ENCODE measurements at places on chromosomes 7 and 10. TPM values are rescaled to one million over a fixed set of nuclear protein-coding genes. Genes with fewer than 3 reads are reported as not detected.

The PLCE1 gene
- total RNA-seq, result 2.5 TPM

- peaks cover 39% of the 10 kb centered on the region for H3K27me3 ChIP-seq
- H3K36me3 ChIP-seq, result no peaks in the 10 kb centered on the region
- H3K27ac ChIP-seq, result no peak overlapping the region
- no peak for DNase-seq
- no peaks in the 10 kb centered on the region for H3K4me1 ChIP-seq
- H3K4me3 ChIP-seq, result no peak overlapping the region
Observed at GRCh38 chr10:77311186-77311585, 326.4 kb downstream of the KCNMA1 start.

The SFRP4 gene
- total RNA-seq, result 0.25 TPM

The CAMK1D gene
- 9.6 TPM for total RNA-seq

- H3K4me3 ChIP-seq, result no peak overlapping the region
- H3K27ac ChIP-seq, result no peak overlapping the region
- no peak for DNase-seq
- peaks cover 7% of the 10 kb centered on the region for H3K4me1 ChIP-seq
- H3K27me3 ChIP-seq, result no peaks in the 10 kb centered on the region
Observed at GRCh38 chr7:135240441-135240840, 6.8 kb downstream of the STRA8 start.

GRCh38 chr10:79105818-79106217 is 37.1 kb downstream of the ZMIZ1 start:
- no peak for DNase-seq
- H3K4me3 ChIP-seq, result no peak overlapping the region
- peaks cover 23% of the 10 kb centered on the region for H3K4me1 ChIP-seq
- 0 out of 2 replicates have a peak, but pooled peaks cover 3% of the 10 kb centered on the region for H3K36me3 ChIP-seq

DNA sequence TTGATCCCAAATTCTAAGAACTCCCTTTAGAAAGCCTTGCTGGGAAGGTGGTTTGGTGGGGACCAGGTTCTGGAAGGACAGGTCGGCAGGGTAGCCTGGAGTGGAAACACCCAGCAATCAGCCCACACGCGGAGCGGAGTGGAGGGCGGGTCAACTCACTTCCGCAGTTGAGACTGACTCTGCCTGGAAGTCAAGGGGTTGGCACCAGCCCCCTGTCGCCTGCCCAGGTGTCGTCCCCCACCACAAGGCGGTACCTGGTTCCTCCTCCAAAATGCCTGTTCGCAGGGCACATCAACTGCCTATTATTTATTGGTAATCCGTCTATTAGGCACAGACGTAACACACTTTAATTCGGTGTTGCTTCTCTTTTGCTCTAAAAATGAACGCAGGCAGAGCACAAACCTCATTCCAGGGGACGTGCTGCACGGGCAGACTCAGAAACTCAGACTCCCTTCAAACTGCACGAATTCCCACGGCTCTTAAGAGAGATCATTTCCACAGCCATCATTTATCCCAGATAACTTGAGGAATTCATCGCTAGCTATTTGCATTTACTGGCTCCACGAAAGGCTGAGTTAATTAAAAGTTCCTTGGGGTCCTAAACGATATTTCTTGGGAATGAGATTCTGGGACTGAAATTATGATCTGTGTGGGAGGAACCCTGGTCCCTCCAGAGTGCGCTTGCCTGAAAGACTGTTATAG is 248.2 kb upstream of the PPP2R2D start:
- H3K36me3 ChIP-seq, result no peaks in the 10 kb centered on the region
- no peak for DNase-seq
- H3K4me1 ChIP-seq, result no peaks in the 10 kb centered on the region
- H3K27ac ChIP-seq, result no peak overlapping the region

GRCh38 chr7:34224281-34224680 is 318.9 kb downstream of the BMPER start:
- H3K36me3 ChIP-seq, result no peaks in the 10 kb centered on the region
- no peak overlapping the region for H3K4me3 ChIP-seq

DNA sequence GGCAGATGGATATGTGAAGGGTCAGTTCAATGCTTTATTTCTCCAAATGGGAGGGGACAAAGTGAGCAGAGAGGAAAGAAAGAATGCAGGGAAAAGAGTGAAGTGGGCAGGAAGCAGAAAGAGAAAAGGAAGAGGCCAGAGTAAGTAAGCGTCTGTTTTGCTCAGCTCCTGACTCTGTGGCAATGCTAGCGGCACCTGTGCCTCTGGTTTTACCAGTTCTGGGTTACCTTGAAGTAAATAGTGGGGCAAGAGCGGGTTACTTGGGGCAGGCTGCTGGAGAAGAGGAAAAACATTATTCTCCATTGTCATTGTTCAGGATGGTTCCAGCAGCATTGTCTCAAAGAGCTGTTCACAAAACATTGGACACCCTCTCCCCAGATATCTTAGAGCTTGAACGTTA is 1.9 kb downstream of the TAS2R40 start:
- DNase-seq, result no peak
- no peak overlapping the region for H3K27ac ChIP-seq
- peaks cover 5% of the 10 kb centered on the region for H3K27me3 ChIP-seq
- H3K4me3 ChIP-seq, result no peak overlapping the region

DNA sequence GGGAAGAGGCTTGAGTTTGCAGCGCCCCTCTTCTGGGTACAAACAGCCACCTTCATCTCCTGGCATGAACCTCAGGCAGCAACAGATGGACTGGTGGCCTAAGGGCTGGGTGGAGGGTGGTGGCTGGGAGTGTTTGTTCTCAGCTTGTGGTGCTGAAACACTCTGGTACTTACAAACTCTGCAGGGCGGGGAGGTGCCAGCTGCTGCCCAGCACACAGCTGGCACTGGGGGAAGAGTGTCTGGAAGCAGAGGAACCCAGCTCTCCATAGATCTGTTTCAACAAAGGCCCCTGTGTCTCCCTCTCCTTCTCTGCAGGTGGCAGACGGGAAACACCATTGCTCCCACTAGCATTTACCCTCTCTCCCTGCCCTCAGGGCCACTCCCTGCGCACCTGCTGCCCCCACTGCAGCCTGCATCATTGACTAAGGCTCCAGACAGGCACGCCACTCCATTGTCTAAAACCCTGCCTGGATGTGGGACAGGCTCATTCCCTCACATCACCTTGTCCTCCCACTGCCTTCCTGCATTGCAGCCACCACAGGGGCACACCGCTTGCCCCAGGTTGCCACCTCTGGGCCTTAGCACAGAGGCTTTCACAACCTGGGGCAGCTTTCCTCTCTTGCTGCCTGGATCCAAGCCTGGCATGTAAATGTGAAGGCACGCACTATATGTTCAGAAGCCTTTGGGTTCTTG is 6.5 kb downstream of the ARHGAP22 start:
- H3K4me1 ChIP-seq, result no peaks in the 10 kb centered on the region
- DNase-seq, result no peak
- no peak overlapping the region for H3K27ac ChIP-seq

The TMEM225B gene
- 3.1 TPM for total RNA-seq

DNA sequence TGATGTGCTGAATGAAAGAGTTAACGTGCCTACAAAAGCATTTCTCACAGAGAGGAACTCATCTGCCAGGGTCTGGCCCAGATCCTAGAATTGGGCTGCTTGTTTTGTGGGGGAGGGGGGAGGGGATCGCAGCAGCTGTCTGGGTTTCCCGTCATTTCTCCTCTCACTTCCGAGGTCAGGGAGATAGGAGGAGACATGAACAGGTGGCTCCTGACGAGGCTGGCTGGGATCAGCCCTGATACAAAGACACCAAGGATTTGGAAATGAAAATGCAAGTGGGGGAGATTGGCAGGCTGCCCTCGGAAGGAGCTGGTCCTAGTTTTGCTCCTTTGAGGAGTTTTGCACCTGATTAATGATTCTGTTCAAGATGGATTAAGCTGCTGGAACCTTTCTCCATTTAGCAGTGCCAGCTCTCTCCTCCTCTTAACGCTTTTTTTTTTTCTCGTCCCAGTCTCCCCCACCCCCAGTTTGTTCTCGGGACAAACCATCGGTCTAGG is 86.8 kb upstream of the KMT2C start:
- DNase-seq, result no peak
- no peak overlapping the region for H3K27ac ChIP-seq
- H3K36me3 ChIP-seq, result no peaks in the 10 kb centered on the region
- no peak overlapping the region for H3K4me3 ChIP-seq
- peaks cover 5% of the 10 kb centered on the region for H3K4me1 ChIP-seq

GRCh38 chr10:593016-593415 is 96.5 kb downstream of the DIP2C start:
- H3K27ac ChIP-seq, result no peak overlapping the region
- H3K36me3 ChIP-seq, result no peaks in the 10 kb centered on the region
- H3K4me1 ChIP-seq, result peaks cover 8% of the 10 kb centered on the region
- H3K4me3 ChIP-seq, result no peak overlapping the region
- DNase-seq, result no peak
- no peaks in the 10 kb centered on the region for H3K27me3 ChIP-seq

- no peaks in the 10 kb centered on the region for H3K27me3 ChIP-seq
- peaks cover 17% of the 10 kb centered on the region for H3K4me1 ChIP-seq
- H3K27ac ChIP-seq, result no peak overlapping the region
- DNase-seq, result no peak
- no peak overlapping the region for H3K4me3 ChIP-seq
- H3K36me3 ChIP-seq, result peaks cover 23% of the 10 kb centered on the region
Observed at GRCh38 chr7:42913591-42913990, 1.7 kb upstream of the C7orf25 start.

DNA sequence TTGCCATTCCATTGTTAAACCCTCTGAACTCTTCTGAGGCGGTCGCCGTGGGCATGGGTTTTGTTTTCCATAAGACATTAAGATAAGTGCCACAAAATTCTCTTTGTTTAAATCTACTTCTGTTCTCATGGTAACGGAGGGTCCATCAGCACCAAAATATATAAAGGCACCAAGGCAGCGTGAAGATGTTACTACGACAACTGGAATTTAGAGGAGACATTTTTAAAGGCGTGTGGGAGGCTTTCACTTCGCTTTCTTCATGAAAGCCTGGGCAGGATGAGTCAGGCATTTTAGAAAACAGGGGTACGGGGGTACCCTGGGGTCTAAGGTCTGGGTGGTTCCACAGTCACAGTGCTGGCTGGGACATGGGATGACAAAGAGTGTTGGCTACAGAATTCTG is 34.0 kb downstream of the SMKR1 start:
- H3K4me3 ChIP-seq, result no peak overlapping the region
- H3K27me3 ChIP-seq, result no peaks in the 10 kb centered on the region
- DNase-seq, result no peak
- peaks cover 10% of the 10 kb centered on the region for H3K4me1 ChIP-seq
- H3K27ac ChIP-seq, result no peak overlapping the region
- no peaks in the 10 kb centered on the region for H3K36me3 ChIP-seq

DNA sequence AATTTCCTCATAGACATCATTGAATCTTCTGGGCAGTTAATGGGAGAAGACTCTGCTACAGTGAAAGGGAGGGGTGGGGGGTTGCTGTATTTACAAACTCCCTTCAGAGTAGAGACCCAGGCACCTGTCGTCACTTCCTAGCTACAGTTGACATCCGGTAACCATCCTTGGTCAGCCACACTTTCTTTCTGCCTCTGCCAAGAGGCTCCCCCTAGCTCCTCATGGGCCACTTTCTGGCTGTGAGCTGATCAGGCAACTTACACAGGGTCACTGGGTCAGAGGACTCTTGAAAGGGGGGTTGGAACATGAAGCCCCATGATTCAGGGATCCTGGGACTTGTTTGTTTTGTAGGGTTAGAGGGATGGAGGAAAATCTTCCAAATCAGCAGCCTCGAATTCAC is 1.2 kb downstream of the TECPR1 start:
- H3K36me3 ChIP-seq, result no peaks in the 10 kb centered on the region
- H3K4me3 ChIP-seq, result peak overlapping the region; percentile 96
- peak overlapping the region; percentile 70 for H3K27ac ChIP-seq
- H3K4me1 ChIP-seq, result peaks cover 14% of the 10 kb centered on the region
- DNase-seq, result no peak
- H3K27me3 ChIP-seq, result no peaks in the 10 kb centered on the region

DNA sequence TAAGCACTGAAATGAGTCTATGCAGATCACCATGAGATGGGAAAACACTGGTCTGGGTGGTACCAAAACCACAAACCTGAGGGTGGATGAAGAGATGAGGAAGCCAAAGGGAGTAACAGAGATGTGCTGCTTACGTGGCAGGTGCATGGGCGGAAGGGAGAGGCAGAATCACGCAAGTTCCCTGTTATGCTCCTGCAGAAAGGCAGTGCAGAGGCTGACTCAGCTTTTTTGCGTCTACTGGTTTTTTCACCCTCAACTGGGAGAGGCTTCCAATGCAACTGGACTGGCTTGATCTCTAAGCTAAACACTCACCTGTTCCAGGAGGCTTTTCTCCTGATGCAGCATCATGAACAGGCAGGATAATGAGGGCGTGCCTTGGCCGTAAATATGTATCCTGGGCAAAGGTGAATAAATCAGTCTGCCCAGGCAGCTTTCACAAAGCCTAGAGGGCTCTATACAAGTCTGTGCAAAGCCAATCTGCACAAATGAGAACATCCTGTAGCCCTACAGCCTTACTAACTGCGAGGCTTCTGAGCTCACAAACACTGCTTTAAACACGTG is 95.4 kb upstream of the AFAP1L2 start:
- no peak overlapping the region for H3K4me3 ChIP-seq
- H3K36me3 ChIP-seq, result no peaks in the 10 kb centered on the region
- H3K27me3 ChIP-seq, result no peaks in the 10 kb centered on the region
- H3K27ac ChIP-seq, result no peak overlapping the region
- DNase-seq, result no peak
- H3K4me1 ChIP-seq, result no peaks in the 10 kb centered on the region

DNA sequence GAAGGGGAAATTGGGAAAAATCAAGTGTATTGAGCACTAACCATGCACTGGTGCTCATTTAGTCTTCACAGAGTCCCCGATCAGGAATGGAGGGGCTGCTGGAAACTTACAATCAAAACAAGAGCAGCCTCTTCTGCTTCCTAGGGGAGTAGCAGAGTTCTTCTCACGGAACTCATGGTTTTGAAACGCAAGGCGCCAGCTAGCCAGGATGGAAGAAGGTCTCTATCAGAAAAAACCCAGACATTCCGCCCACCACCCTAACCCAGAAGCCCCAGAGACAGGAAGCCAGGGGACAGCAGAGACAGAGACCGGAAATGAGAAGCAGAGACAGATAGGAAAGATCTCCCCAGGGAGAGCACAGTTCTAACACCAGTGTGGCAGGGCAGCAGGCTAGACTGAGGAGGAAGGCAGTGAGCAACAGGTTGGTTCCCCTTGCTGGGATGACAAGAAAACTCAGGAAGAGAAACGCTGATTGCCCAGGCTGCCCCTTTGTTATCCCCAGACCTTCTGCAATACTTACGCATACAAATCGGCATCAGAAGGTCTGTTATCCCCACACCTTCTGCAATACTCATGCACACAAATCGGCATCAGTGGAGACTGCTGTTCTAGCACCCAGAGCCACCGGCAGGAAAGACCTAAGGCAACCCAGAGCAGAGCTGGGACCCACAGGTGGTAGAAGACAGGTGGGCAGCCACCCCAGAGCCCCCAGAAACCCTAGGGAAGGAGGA is 99.2 kb downstream of the CPXM2 start:
- H3K27me3 ChIP-seq, result peaks cover 25% of the 10 kb centered on the region
- H3K27ac ChIP-seq, result no peak overlapping the region
- no peaks in the 10 kb centered on the region for H3K36me3 ChIP-seq
- no peaks in the 10 kb centered on the region for H3K4me1 ChIP-seq
- no peak overlapping the region for H3K4me3 ChIP-seq

The FAM25C gene
- not detected for total RNA-seq

The FGF8 gene
- total RNA-seq, result 2.7 TPM

- no peak overlapping the region for H3K4me3 ChIP-seq
- no peak for DNase-seq
- H3K27ac ChIP-seq, result no peak overlapping the region
Observed at GRCh38 chr7:68441645-68442044, 1156.6 kb upstream of the AUTS2 start.

GRCh38 chr7:92851732-92852131 is 15.4 kb upstream of the CDK6 start:
- H3K4me1 ChIP-seq, result no peaks in the 10 kb centered on the region
- H3K4me3 ChIP-seq, result no peak overlapping the region
- no peaks in the 10 kb centered on the region for H3K36me3 ChIP-seq
- DNase-seq, result no peak
- H3K27ac ChIP-seq, result no peak overlapping the region

The PSMA2 gene
- 152 TPM for total RNA-seq

The ZNF365 gene
- total RNA-seq, result 1.8 TPM
